ENCODE measurements at places on chromosomes 1 and 21.
A peak's percentile ranks its signal among the peaks of the same experiment; 100 is the strongest.

DNA sequence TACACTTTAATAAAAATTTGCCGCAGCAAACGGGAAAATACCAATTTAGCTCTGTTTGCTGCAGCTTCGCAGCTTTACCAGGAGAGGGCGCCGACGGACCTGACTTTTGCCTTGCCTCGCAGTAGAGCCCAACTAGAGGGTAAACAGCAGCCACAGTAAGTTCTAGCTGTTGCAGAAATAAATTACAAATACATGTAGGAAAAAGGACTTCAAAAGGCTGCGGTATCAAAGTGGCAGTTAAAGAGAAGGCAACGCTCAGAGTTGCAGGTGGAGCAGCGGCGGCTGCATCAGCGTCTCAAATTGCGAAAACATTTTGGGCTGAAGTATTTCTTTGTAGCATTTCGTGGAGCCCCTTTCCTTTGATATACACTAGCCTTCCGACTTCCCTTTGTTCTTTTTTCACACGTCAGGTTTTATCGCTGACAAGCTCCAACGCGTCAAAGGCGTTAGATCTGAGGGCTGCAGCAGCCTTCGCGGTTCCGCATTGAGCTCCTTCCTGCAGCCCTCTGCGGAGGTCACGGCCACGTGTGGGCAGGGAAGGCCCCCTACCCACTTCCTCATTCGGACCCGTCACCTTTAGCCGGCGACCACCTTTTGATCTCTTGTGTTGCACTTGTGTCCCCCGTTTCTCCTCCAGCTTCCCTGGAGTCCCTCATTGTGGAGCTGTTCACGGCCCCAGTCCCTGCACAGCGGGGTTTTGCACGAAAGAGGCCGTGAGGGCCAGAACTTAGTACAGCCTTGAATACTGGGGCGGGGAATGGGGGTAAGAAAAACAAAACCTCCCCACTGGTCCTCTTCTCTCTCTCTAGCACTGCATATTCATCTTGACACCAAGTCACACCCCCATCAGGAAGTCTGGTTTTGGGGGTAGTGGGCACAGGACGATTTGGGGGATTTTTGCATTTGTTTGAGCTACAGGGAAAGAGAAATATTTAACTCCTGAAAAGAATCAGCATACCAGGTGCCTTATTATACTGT is 72.8 kb downstream of the S1PR1 start:
- peak; percentile 66 for DNase-seq

DNA sequence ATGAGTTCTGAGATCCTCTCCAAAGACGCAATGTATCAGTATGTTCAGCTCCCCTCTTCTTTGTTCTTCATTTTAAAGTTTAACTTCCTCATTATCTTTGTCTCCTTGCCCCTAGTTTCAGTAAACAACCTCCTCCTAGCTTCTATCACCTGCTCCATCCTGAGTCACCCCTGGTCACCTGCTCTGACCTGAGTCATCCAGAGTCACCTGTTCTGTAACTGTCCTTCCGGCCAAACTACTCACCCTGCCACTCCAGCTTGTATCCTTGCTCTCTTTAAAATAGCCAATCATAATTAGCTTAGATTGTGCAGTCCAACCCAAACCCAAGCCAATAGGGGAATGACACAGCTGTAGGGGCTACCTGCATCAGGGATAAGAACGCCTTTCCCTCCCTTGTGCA is 332.0 kb downstream of the OLFM3 start:
- no peak for DNase-seq

DNA sequence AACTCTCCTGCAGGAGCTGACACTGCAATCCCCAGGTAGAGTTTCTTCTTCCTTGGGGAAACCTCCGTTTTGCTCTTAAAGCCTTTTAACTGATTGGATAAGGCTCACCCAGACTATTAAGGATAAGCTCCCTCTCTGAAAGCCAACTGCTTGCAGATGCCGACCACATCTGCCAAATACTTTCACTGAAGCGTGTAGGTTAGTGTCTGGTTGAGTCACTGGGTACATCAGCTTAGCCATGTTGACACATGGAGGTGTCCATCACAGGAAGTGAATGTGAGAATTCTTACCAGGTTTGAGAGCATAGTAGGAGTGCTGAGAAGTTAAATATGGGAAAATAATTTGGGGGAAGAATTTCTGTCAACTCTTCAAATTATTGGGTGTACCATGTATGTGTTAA is 202.0 kb downstream of the AJAP1 start:
- DNase-seq = no peak

DNA sequence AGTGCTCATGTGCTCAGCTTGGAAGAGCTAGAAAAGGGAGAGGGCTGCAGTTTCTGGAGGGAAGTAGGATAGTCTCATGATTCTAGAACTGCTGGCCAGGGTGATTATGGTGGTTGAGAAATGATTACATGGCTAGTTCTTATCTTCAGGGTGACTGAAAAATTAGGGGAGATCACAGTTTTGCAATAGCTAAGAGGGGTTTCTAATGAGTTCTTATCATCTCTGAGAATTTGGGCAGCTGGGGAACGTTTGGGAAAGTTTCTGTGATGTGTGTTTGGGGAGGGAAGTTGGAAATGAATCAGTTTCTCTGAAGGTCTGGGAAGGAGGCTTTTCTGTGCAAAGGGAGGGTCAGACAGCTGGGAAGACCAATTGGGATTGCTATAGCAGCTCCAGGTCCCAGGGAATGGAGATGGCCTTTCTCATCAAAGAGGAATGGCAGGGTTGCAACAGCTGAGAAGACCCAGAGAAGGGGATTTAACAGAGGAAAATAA is 7.6 kb upstream of the RHOU start:
- no peak for DNase-seq

GRCh38 chr1:83900524-83900923 is 98.4 kb downstream of the TTLL7 start:
- no peak for DNase-seq

DNA sequence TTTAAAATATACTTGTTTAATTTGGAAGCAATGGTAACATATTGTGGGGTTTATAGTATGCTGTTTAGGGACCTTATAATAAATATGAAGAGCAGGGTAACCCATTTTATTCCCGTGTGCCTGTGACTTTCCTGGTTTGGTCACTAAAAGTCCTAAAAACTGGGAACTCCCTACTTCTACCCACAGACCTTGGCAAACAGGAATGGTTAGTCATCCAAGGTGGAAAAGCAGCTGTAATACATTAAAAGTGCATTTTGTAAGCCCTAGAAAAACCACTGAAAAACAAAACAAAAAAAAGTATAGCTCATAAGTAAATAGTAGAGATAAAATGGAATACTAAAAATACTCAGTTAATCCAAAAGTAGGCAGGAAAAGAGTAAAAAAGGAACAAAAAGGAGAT is 538.9 kb downstream of the LMO4 start:
- no peak for DNase-seq

- no peak for DNase-seq
These were observed 4.7 kb upstream of the TSNAX start for GRCh38 chr1:231523816-231524215.

DNA sequence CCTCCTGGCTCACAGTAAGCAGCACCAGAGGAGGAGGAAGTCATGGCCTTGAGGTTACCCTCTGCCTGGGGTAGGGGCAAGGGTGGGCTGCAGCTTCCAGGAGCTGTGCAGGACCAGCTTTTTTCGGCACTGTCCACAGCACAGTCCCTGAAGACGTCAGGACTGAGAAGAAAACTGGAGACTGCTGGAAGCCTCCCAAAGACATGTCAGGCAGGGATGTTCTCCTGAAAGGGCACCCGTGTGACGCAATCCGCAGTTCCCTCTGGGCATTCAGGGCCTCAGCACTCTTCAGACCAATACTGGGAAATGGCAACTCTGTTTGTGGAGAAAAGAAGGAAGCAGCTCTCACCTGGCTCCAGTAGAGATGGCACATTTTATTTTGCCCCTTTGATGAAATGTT is 64.8 kb upstream of the TENT5C start:
- no peak for DNase-seq

- no peak for DNase-seq
These were observed 317.2 kb upstream of the NFIA start for GRCh38 chr1:60765204-60765603.

- DNase-seq = no peak
These were observed 15.2 kb downstream of the SLC27A3 start for GRCh38 chr1:153790313-153790965.

GRCh38 chr1:101407505-101408211 is 170.8 kb downstream of the S1PR1 start:
- no peak for DNase-seq

- no peak for DNase-seq
These were observed 79.8 kb downstream of the PCP4 start for GRCh38 chr21:39947031-39947430.

- DNase-seq = no peak
These were observed 29.1 kb upstream of the ATP2B4 start for GRCh38 chr1:203597331-203598090.

DNA sequence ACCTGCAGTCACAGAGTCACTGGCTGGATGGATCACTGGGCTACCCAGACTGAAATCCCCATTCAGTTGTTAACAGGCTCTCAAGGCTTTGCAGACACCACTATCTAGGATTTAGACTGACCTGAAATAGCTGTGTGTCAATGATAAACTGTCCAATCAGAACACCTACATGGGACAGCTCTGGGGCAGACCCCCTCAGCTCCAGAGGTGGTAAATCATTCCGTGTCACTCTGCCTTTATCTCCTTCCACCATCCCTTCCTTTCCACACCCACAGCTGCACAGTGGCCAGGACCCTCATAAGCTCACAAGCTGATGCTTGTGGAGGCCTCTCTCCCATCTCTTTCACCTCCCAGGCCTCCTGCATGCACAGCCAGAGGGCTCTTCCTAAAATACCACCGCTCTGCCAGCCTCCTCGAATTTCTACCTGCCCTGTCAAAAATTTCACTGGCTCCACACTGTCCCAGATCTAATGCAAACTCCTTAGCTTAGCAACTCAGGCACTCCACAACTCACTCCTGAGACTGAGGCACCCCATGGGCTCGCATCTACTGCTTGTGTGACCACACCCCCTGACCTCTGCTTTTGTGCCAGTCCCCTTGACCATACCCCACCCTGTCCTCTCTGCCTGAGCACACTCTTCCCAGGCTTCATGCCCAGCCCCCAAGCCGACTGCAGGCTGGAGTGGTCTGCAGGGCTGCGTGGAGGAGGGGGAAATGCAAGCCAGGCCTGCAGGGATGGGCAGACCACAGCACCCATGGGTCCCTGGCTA is 5.8 kb downstream of the CAPZB start:
- DNase-seq = no peak

- DNase-seq = no peak
These were observed 205.4 kb upstream of the NFIA start for GRCh38 chr1:60876952-60877351.

DNA sequence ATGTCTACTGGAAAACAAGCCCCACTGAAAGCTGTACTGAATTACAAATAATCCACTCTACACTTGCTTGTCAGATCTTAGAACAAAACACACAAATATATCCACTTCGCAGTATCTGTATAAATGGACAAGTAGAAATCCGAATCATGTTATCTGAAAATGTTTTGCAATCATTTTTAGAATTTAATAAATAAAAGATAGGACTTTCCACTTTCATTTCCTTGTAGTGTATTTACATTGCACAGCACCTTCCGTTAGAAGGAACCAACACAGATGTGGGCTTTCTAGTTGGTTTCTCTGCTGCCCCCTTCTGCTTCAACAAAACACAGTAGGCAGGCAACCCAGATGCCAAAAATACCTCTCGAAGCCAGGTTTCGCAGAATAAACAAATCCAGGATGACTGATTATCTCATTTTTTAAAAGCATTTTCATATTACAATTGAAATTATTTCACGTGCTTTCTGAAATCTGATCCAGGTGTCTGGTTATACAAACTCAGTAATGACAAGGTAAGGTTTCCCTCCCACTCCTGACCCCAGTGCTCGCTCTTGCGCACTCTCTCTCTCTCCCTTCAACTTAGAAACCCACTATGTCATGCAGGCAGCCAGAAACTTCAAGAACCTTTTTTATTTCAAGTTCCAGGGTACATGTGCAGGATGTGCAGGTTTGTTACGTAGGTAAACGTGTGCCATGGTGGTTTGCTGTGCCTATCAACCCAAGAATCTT is 389.9 kb downstream of the SMYD3 start:
- DNase-seq = peak; percentile 10

GRCh38 chr21:46227811-46228344 is 696 bp downstream of the LSS start:
- no peak for DNase-seq

- no peak for DNase-seq
These were observed 4.4 kb upstream of the ACOT7 start for GRCh38 chr1:6397844-6398441.

DNA sequence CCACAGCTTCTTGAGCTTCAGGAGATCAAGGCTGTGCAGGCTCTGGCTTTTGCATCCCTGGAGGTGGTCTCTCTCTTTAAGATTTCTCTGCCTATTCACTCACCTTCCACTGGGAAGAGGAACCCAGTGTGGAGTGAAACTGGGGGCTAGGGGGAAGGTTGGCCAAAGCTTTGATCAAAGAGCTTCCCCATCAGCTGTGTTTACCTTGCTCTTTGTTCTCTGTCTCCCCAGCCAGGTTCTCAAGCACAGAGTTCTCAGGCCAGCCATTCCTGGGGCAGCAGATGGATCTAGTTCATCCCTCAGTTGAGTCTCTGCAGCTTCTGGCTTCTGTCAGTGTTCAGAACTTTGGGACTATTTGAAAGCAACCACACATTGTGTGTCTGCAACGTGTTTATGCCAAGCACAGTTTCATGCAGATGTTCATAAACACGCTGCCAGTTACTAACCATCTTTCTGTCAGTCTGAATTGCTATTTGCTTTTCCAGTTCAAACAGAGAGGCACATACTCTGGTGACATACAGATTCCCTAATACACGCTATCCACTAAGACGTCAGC is 17.2 kb upstream of the MRPS14 start:
- DNase-seq = no peak

DNA sequence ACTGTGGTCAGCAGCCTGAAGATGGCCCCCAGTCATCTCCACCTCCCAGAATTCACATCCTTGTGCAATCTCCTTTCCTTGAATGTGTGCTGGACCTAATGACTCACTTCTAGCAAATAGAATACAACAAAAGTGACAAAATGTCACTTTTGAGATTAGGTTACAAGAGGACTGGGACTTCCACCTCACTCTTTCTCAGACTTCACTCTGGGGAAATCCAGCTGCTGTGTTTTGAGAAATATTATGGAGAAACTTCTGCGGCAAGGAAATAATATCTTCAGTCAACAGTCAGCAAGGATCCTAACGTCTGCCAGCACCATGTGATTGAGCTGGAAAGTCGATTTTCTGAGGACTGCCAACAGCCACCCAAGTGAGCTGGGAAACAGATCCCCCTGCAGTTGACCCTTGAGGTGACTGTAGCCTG is 70.5 kb upstream of the GADD45A start:
- DNase-seq = no peak

DNA sequence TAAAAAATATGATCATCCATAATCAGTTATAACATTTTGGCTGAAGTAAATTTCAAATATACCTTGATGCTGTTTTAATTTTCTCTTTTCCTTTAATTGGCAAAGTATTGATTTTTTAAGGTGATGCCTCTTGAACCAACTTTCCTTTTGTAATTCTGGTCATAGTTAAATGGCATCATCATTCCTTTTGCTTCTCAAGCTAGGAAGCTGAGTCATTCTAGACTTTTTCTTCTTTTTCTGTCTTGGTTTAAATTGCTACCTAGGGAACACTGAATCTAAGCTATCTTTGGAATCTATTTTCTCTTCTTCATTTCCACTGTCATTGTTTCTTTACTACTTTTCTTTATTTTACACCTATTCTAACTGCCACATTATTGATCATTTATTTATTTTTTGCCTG is 162.7 kb downstream of the HMCN1 start:
- no peak for DNase-seq

Measured in activated CD4-positive, alpha-beta T cell treated with anti-CD3 and anti-CD28 coated beads for 1 hour (primary cell).